ENCODE measurements at places on chromosomes 1 and 21.

DNA sequence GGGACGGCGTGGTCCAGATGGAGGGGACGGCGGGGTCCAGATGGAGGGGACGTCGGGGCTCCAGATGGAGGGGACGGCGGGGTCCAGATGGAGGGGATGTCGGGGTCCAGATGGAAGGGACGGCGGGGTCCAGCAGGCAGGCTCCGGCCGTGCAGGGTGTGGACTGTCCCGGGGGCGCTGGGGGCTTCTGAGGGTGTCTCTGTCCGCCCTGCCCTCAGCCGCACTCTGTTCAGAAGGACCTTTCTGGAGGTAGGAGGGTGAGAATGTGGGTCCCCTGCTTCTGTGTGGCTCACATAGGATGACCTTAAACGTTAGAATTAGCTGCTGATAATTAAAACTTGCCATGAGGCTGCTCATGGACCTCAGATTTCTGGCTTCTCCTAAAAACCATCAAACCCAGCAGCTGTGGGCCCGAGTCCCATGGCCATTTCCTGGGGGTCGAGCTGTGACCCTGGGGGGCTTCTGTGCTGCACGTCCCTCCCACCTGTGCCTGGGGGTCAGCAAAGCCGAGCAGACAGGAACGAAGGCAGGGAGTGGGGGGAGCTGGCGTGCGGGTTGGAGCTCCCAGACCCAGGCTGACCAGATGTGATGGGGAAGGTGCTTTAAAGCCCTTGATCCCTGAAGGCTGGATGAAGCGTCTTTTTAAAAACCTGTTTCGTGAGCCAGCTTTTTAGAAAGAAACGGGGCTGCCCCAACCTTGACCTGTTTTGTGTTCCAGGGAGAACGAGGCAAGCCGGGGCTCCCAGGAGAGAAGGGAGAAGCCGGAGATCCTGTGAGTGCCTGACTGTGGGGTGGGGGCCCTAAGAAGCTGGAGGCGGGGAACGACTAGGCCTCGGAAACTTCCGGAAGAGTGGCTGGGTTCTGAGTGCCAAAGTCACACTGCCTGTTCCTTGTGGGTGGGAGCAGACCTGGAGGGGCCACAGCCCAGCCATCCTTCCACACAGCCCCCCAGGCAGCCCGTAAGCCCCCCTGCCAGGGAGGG, 7.1 kb downstream of the COL6A1 start:
- no peak for DNase-seq

GRCh38 chr1:100747771-100748170, 28.2 kb downstream of the VCAM1 start:
- DNase-seq: no peak

- no peak for DNase-seq
These were observed 41.6 kb downstream of the ARHGEF16 start for GRCh38 chr1:3495776-3496745.

- DNase-seq: no peak
These were observed 179.4 kb upstream of the EDN2 start for GRCh38 chr1:41663671-41664400.

- no peak for DNase-seq
These were observed 64.9 kb upstream of the FCGR2A start for GRCh38 chr1:161440312-161440894.

GRCh38 chr1:39509360-39510009, 18.0 kb downstream of the BMP8A start:
- DNase-seq: no peak

GRCh38 chr1:47568763-47569162, 130.9 kb downstream of the FOXD2 start:
- DNase-seq: no peak

GRCh38 chr1:164061528-164061927, 497.5 kb upstream of the PBX1 start:
- DNase-seq: no peak

DNA sequence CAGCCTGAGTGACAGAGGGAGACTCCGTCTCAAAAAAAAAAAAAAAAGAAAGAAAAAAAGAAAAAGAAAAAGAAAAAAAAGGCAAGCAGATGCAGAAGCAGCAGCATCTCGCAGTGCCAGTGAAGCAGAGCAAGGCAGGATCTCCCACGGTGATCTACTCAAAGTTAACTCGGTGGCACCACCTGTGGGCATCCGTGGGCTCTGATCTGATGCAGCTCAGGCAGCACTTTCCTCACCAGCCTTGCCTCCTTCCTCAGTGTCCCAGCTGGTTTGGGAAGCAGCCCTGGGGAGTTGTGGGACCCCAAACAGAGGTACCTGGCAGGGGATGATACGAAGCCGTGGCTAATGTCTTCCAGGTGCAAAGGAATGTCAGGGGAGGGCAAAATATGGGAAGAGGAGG, 104.3 kb upstream of the KRTAP19-8 start:
- DNase-seq: no peak

- no peak for DNase-seq
These were observed 45.7 kb downstream of the MACO1 start for GRCh38 chr1:25476186-25477097.

GRCh38 chr1:8941906-8942305, 3.8 kb upstream of the CA6 start:
- no peak for DNase-seq

DNA sequence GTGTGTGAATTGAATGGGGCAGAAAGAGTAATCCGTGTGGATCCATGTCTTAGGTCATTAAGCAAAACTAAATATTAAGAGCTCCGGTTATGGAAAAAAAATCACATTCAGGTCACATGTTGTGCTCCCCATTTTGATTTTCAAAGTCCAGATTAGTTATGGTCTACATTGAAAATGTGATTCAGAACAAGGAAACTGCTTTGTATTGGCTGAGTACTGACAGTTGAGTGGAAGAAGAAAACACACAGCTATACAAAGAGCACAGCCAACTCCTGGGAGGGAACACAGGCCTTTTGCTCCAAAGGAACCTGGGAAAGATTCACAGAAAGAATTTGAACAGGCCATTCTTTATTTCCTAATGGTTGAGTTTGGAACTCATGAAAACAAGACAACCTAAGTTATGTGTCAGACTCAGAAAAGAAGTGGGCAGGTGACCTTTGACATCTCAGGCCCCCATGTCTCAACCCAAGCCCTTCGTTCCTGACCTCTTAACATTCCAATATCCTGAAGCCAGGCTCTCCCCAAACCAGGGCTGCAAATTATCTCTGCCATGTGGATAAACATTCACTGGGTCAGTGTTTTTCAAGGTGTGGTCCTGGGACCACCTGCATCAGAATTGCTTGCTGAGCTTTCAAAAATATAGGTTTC, 159.3 kb upstream of the LMO4 start:
- DNase-seq: no peak

DNA sequence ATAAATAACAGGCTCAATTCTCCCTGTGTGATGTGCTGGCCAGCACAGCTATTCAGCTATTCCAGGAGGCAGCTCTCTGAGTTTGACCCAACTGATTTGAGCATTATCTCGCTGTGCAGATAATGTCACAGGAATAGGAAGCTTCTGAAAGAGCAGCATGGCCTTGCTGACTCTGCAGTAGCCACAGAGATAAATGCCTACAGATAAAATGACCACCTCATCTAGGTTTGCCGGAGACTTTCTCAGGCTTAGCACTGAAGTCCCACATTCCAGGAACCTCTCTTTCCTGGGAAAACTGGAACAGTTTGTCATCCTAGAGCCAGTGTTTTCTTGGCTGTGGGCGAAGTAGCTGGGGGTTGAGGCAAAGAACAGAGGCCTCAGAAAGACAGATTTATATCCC, 98.9 kb downstream of the MRPL39 start:
- no peak for DNase-seq

GRCh38 chr1:208349694-208350330, 105.6 kb upstream of the PLXNA2 start:
- no peak for DNase-seq

DNA sequence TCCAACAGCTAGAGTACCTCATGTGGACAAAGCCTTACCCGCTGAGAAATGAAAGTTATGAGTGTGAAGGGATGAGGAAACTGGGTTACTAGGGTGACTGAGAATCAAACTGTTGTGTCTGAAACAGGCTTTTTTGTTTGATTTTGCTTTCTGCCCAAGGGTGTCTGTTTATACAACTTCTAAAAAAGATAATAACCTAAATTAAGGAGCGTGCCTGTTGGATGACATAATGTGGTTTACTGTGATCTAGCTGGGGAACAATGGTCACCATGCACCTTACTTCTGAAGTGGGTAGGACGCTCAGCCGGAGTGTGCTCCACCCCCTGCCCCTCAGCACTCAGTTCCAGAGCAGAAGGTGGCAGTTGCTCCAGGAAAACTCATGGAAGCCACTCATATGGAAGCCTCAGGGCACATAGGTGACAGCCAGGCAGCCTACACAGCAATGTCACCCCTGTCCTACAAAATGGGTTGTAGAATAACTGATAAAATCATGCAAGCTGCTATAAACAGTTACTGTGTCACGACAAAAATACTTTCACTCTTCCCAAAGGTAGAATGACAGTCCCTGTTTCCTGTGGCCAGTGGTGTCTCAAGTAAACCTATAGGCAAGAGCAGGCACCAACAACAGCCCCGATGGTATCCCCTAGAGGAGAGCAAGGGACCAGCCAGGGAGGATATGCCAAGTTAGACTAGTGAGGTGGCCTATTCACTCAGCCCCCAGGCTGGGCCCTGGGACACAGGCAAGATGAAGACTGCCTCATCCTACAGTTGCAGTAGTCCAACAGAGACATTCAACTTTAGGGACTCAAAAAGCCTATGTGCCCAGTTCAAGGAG, 29.3 kb downstream of the SIPA1L2 start:
- no peak for DNase-seq

- DNase-seq: no peak
These were observed 247.9 kb upstream of the B3GALT2 start for GRCh38 chr1:193434319-193434718.

DNA sequence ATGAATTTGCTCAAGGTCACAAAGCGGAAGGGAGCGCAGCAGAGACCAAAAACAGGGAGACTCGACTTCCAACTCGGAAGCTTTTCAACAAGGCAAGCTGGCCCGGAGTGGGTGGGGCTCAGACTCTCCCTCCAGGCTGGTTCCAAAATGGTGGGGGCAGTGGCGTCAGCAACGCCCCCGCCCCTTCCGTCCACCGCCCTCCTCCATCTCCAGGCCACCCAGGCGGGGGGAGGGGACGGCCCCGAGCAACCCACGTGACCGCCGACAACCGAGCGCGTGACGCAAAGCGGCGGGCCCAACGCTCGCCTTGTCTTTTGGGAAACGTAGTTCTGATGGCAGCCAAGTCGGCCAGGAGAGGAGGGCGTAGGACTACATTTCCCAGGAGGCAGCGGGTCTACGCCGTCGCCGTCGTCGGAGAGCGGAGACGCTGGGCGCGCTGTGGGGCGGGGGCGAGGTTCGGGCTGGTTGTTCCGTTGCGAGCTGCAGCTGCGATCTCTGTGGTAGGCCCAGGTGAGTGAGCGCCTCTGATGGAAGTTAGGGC, at the start of gene THRAP3:
TSS of gene THRAP3 (plus strand) at position 448 of the 541 bp plus-strand sequence. CDS start 58,121 bp downstream, outside the sequence.
- peak; percentile 97 for DNase-seq

DNA sequence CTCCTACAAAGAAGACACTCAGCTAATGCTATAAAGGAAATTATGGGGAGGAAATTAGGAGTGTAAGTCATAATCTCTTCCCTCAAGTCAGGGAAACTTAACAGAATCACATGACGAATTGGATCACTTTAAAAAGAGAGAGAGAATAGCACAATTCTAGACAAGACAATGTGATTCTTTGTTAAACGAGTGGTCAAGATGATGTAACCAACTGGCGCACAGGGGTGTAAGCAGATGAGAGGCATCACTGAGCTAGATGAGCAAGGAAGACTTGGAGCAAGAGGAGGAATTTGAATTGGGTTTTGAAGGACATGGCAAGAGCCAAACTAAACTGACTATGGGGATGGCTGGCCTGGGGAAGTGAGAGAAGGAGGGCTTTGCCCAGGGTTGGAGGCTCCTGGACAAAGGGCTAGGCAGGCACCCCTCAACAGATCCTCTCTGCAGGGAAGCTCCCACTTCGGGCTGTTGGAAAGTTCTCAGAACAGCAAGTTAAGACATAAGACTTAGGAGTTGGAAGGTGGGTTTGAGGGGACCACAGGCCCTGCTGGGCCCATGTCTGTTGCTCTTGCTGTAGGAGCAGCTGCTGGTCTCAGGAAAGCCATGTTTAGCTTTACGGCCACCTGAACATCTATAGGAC, 123.9 kb upstream of the GRIK3 start:
- DNase-seq: no peak

DNA sequence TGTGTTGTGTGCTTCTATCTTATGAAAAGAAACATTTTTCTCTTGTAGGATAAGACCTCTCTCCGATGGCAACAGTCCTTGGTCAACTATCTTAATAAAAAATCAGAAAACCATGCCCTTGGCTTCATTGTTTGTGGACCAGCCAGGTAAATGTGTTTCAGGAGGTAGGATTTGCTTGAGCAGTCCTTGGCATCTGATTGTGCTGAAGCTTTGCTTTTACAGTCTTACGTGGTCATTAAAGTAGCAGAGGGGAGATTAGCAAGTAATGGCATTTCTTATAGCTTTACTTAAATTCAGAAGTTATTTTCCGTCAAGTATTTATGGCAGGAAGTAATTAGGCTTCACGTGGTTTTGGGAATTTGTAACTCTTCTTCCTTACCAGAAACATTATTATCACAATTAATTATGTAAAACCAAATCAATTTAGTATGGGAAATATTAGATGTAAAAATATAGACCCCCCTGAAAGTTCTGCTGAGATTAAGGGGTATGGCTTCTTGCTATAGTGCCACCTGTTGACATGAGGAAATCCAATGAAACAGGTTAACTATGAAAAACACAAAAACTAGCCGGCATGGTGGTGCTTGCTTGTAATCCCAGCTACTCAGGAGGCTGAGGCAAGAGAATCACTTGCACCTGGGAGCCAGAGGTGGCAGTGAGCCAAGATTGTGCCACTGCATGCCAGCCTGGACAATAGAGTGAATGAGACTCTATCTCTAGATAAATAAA, 49.0 kb downstream of the MAP3K21 start:
- DNase-seq: no peak

- no peak for DNase-seq
These were observed 16.0 kb downstream of the RBBP4 start for GRCh38 chr1:32666901-32667566.

DNA sequence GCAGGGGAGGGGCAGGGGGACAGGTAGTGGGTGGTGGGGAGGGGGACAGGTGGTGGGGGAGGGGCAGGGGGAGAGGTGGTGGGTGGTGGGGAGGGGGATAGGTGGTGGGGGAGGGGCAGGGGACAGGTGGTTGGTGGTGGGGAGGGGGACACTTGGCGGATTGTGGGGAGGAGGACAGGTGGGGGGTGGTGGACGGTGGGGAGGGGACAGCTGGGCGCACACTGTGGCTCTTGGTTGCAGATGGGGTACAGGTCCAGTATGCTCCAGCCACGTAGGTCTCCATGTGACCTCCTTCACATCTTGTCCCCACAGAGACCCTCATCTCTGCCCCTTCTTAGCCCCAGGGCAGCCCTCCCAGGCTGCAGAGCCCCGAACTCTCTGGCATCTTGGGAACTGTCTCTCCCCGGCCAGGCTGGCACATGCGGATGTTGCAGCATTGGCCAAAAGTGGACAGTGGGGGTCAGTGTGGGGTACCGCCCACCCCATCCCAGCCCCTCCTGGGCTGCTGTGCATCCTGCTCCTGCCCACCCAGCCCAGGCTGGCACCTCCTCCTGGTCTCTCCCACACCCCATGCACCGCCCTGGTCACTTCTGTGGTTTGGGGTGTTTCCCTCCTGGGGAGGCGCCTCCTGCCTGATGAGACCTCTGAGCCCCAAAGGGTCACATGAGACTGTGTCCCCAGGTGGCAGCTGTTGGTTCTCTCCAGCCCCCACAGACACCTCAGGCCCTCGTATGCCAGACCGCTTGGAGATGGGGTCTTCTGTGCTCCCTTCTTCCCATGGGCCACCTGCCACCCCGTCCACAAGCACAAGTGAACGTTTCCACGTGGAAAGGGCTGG, 7.6 kb upstream of the SLC19A1 start:
- no peak for DNase-seq

Measured in esophagus squamous epithelium (tissue), 5 donors.